ENCODE measurements at places on chromosomes 1 and 21.

DNA sequence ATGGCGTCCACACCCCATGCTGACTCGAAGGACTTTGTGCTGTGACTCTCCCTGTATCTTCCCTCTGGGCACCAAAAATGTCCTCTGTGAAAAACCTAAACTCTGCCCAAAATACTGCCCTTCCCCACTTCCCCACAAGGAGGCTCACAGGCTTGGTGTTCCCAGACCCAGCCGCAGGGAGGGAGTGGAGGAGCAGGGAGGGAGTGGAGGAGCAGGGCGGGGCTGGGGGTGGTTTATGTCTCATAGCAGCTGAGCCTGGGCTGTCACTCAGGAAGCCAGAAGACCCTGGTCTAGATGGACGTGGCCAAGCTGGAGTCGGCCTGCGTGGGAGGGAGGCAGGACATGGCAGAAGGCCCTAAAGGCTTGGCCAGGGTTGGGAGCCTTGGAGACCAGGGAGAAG lies 461.7 kb downstream of the PTPRU start:
- DNase-seq = no peak

- no peak for DNase-seq
These were observed 22.4 kb downstream of the VPS45 start for GRCh38 chr1:150089846-150090520.

- DNase-seq = no peak
These were observed 1.2 kb downstream of the MYOM3 start for GRCh38 chr1:24110642-24111261.

- DNase-seq = no peak
These were observed 143.6 kb downstream of the VAV3 start for GRCh38 chr1:107821340-107821739.

DNA sequence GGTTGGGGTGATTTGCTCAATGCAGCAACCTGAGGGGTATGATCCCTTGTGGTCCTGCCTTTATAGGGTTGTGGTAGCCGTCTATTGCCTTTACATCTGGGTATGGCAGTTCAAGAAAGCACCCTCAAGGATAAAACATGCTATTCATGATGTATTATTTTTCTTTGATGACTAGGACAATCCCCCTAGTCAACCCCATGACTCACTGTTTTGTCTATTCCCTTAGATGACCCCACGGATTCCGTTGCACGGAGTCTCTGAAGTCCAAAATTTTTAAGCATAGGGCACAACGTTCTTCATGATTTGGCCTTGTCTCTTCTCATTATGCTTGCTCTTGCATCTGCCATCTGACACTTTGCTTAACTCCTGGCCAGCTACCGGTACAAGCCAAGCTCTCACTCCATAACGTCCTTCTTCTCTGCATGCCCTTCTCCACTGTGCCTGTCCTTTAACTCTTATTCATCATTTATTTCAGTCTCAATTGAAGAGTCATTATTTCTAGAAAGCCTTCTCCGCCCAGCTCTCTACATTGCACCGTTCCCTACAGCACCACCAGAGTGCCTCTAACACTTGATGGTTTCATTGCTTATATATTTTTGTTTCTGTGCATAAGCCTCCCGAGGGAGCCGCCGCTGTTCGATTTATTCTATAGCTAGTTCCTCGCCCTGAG lies 838 bp upstream of the DISP1 start:
- DNase-seq = no peak

- DNase-seq = no peak
These were observed 19.8 kb upstream of the TINAGL1 start for GRCh38 chr1:31556481-31557006.

DNA sequence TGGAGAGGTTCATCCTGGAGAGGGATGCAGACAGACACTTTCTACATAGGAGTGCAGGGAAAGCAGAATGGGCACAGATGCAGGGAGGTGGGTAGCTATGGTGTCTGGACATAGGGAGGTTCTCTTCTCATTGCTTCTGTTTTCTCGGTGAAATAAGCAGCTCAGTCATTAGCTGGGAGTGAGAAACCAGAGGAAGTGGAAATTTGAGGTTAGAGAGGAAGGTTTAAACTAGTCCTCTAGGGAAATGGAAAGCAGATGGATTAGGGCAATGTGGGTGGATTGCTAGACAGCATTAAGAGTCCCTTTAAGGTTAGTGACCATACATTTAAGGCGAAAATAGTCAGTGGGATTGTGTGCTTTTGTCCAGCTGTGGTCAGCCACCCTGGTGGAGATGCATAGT lies 39.6 kb downstream of the MPZL1 start:
- DNase-seq = no peak

DNA sequence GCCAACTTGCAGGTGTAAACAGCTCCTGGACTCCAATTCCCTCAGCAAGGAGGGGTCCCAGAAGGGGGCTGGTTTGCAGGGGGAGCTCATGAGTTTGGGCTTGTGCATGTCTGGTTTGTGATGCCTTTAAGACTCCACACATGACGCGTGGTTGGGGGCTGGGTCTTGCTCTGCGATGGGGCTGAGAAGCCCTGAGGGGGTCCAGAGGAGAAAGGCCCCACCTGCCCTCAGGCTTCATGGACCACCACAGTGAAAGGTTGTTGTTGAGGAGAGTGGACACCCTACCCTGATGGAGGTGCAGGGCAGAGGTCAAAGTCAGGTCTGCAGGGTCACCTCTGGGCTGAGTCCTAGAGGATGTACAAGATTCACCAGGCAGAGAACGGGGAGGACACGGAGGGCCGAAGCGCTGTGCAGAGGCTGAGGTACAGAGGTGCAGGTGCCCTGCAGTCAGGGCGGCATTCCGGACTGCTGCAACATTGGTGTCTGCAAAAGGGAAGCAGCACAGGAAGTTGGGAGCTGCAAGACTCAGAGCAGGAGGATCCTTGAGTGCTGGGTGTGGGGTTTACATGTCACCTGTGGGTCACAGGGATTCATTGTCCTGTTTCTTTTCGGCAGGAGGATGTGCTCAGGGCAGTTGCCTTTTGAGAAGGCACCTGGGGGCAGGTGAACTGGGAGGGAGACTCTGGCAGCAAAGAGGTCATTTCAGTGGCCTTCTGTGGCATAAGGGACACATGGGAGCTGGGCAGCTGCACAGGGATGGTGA lies 399.4 kb downstream of the PTPRU start:
- no peak for DNase-seq

GRCh38 chr1:161139766-161140165 lies 7.3 kb upstream of the DEDD start:
- DNase-seq = no peak

DNA sequence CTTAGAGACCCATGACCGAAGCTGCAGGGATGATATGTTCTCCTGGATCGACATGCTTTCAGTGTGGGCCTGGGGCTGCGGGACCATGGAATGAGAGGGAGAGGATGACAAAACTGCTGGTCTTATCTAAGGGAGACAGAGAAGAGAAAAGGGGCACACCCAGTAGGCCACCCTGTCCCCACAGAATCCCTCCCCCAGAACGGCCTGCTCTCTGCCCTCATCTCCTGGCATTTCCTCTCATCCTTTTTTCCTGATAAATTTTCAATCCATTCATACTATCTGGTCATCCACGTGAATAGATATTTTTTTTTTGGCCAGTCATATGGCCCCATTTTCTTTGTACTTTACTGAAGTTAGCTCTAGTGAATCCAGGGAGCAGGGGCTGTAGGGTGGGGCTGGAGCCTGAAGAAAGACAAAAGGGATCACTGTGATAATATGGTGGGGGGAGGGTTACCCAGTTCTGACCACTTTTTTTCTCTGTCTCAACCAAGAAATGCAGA lies at the start of gene PKLR:
PKLR (minus strand) TSS at position 97 of the 500 bp plus-strand sequence; CDS start at position 54, 43 bp downstream.
- no peak for DNase-seq

- DNase-seq = no peak
These were observed 10.1 kb downstream of the ZBTB8B start for GRCh38 chr1:32474954-32475353.

- DNase-seq = no peak
These were observed 8.0 kb downstream of the MRPS14 start for GRCh38 chr1:175015243-175015642.

GRCh38 chr1:116347696-116348095 lies 25.3 kb upstream of the ATP1A1 start:
- DNase-seq = no peak

- DNase-seq = no peak
These were observed 41.5 kb upstream of the TSHB start for GRCh38 chr1:114988095-114988494.

- no peak for DNase-seq
These were observed 574.3 kb upstream of the USP24 start for GRCh38 chr1:55789466-55789865.

- no peak for DNase-seq
These were observed 223.9 kb downstream of the ST6GALNAC3 start for GRCh38 chr1:76298399-76298798.

- no peak for DNase-seq
These were observed 9.3 kb downstream of the MYBPH start for GRCh38 chr1:203166192-203166940.

- DNase-seq = no peak
These were observed 17.0 kb downstream of the CFAP126 start for GRCh38 chr1:161350671-161351070.

DNA sequence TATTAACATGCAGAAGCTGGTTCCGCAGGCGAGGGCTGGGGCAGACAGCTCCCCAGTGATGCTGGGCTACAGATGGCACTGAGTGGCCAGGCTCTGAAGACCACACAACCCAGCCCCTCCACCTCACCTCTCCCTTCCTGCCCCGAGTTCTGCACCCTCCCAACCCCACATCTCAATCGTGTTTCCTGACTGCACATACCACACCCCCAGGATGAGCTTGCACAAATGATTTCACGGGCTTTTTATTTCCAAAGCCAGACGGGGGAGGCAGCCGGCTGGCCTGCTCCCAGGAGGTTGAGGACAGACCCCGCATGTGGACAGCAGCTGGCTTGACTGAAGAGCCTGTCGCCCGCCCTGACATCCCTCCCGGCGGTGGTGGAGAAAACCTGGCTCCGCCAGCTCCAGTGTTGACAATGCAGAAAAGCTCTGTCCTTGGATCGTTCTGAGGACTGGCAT lies 21.4 kb upstream of the ALDH4A1 start:
- no peak for DNase-seq

GRCh38 chr1:10267319-10267718 lies 56.9 kb downstream of the KIF1B start:
- no peak for DNase-seq

DNA sequence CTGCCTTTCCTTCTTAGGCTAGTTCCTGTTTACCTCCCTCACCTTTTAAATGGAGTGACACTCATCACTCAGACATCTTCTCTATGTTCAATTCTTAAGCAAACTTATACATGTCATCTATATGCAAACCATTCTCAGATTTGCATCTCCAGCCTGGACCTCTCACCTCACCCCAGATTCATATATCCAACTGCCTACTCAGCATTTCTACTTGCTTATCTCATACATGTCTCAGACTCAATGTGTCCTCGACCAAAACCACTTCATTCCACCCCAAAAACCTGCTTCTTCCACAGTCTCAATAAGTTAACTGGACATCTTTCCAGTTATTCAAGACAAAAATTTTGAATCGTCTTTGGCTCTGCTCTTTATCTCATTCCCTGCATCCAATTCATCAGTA lies 62.6 kb downstream of the ERICH3 start:
- DNase-seq = no peak

DNA sequence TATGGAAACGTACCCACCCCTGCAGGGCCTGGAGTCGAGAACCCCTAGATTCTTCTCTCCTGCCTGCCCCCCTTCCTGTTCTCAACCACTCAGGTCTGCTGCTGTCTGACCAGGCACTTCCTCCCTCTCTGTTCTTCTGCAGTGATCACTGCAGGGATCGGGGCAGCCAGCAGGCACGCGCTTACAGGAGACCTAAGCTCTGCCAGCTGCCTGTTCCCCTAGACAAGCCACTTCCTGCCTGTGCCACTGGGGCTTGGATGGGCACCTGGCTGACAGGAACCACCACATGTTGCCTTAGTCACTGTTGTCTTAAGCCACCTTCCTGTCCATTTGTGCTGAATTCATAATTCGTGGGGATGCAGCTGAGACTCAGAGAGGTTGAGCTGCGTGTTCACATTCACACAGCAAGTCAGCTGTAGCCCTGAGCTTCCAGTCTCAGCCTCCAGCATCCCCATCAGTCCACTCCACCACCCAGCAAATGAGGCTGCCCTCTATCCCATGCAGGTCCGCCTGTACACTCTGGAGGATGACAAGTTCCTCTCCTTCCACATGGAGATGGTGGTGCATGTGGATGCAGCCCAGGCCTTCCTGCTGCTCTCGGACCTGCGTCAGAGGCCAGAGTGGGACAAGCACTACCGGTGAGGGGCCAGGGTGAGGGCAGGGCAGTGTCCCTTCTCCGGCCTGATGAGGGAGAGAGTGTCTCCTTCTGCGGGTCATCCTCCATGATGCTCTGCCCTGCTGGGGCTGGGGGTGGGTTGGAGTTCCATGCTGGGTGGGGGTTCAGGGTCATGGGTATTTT lies 18.6 kb downstream of the FAM151A start:
- no peak for DNase-seq

- DNase-seq = no peak
These were observed 88.0 kb downstream of the APP start for GRCh38 chr21:26082549-26082948.

GRCh38 chr1:180503280-180503862 lies 994 bp upstream of the ACBD6 start:
- no peak for DNase-seq

- no peak for DNase-seq
These were observed 22.8 kb upstream of the RNU1-4 start for GRCh38 chr1:16717336-16718098.

GRCh38 chr1:25173809-25174340 lies 58.4 kb downstream of the SYF2 start:
- no peak for DNase-seq

- DNase-seq = no peak
These were observed 1.2 kb upstream of the PSMB2 start for GRCh38 chr1:35642471-35642955.

DNA sequence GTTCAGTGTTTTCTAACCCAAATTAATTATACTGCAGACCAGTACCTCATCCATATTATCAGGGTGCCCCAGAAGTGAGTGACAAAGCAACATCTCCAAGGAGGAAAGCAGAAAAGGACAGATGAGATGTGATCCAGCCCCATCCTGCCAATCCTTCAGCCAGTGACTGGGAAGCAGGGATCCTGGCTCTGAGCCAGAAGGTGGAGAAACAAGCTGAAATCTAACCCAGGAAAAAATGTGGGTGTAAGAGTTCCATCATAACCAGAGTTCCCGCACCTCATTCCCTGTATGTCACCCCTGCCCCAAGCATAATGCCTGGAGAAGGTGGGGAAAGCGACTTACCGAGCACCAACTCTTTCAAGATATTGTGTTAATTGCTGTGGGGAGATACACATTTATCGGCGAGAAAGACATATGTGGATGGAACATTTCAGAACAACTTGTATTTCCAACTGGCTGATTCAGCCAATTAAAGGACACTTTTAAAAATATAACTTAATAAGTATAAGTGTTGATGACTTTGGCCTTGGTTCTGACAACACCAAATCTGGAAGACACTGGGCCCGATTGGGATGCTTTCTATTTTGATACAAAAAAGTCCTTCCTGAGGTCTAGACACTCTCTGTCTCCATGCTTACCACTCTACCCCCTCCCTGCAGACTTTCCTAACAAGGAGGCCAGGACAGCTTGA lies 14.9 kb downstream of the PLEKHA6 start:
- DNase-seq = no peak
